ENCODE measurements at places on chromosomes 1 and 21. TPM values are rescaled to one million over a fixed set of nuclear protein-coding genes. Genes with fewer than 3 reads are reported as not detected.

GRCh38 chr1:10064416-10065343, 31.9 kb downstream of the UBE4B start:
- DNase-seq = no peak

DNA sequence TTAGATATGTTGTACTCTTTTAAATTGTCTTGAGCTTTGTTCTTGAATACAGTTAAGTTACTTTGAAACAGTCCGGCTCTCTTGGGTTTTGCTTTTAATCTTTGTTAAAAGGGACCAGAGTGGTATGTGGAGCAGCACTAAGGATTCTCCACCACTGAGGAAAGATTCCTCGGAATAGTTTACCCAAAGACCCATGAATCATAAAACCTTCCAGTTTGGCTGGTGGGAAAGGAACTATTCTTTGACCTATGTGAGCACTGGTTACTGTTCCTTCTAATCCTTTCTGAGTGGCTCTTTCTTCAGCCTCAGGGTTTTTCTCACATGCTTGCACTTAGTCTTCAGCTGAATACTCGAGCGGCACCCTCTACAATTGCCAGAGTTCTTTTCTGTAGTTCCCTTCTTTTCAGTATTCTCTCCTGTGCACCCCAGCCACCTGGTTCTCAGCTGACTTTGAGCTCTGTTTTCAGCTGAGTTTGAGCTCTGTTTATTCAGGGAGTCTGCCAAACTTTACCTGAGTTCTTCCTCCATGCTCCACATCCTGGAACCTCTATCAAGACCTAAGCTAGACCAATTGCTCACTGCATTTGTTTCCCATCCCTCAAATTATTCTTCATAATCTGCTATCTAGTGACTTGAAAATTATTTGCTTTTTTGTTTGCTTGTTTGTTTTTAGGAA, 253.8 kb upstream of the PLXNA2 start:
- DNase-seq = no peak

GRCh38 chr1:53654216-53655210, 84.5 kb downstream of the GLIS1 start:
- peak; percentile 38 for DNase-seq

DNA sequence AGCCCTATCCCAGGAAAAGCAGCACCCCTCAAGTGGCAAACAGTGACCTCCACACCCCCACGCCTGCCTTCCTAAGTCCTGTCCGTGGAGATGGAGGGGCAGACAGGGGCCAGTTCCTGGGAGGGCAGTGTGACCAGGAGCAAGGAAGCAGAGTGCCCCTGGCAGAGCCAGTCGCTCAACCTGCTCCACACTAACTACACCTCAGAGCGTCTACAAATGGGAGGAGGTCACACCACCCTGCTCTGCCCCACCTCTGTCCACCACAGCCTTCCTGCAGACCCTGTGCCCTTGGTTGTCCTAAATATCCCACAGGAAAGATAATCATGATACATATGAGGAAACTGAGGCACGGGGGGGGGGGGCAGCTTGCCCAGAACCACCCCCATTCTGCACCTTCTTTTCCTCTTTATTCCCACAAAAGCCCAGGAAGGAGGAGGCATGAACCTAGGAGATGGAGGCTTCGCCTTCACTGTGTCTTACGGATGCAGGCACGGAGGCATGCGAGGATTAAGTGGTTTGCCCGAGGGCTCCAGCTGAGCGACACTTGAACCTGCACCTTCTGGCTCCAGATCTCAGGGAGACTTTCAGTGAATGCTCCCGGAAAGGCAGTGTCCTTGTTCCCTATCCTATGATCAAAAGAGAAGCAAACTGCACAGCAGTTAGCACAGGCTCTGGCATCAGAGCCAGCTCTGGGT, 42.7 kb upstream of the SELENON start:
- no peak for DNase-seq

GRCh38 chr1:12556957-12557935, 60.8 kb downstream of the DHRS3 start:
- DNase-seq = no peak

GRCh38 chr1:59415286-59415850, 118.5 kb downstream of the FGGY start:
- DNase-seq = no peak

Gene LPAR3
- total RNA-seq = 13.9 TPM

Gene TLR5
- 8.2 TPM for total RNA-seq

Gene RNASEL
- total RNA-seq = 5.2 TPM

Gene HCRTR1
- total RNA-seq = not detected

Gene COL24A1
- 0.32 TPM for total RNA-seq
